ENCODE measurements at places on chromosomes 1 and 21.

- peak; percentile 12 for DNase-seq
These were observed 178.4 kb downstream of the PSMG1 start for GRCh38 chr21:39004634-39005501.

DNA sequence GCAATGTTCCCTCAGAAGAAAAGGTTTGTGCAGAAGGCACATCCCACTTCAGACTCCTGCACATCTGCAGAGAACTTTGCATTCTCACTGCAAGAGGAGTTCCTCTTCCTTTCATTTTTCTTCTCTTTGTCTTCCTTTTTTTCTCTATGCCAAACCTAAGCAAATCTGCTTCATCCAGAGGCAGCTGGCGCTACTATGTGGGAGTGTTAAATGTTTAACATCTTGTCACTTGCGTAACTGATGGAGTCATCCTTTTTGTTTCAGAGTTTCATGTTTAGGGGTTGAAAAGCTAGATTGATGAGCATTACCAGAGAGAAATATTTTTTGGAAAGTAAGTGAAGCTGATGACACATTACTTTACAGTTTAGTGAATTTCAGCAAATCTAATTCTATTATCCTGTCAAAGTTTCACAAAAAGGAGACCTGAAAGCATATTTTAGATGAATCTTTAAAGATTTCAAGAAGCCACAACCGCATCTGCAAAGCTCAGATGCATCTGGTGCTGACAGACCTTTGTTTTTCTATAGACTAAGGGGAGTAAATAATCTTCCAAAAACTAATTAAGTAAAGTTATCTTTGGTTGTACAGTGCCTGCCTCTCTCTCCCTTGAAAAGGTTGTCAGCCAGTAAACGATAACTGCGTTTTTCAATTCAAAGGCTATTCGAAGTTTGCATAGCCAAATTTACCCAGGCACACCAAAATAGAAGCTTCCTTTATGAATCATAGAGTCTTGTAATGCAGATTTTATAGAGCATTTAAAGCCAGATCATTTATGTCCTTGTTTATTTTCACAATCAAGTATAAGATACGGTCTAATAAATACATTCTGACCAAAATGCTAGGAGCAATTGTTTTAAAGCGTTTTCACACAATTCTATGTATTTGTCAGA, 1.2 kb upstream of the LRRC53 start:
- no peak for DNase-seq

- no peak for DNase-seq
These were observed 186.1 kb upstream of the CAMK1G start for GRCh38 chr1:209397371-209397770.

- no peak for DNase-seq
These were observed 113.6 kb downstream of the LRRC40 start for GRCh38 chr1:70091811-70092210.

GRCh38 chr1:200896531-200897196, 2.0 kb downstream of the INAVA start:
- no peak for DNase-seq

DNA sequence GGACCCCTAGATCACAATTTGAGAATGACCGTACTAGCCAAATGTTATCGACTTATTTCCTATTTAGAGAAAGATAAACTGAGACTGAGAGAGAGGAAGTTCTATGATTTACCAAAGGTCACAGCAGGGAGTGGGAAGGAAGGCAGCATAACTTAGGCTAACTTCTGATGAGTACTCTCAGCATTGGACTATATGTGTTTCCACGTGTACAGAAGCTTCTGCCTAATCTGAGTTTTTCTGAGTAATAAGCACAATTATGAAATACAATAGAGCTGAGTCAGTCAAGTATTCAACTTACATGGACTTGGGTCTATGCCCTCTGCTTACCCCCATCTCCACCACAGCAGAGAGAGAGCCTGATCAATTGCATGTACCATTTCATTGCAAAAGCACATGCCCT, 88.1 kb upstream of the HIVEP3 start:
- no peak for DNase-seq

GRCh38 chr21:42513151-42513984, at the start of gene SLC37A1:
SLC37A1 (plus strand) TSS chr21:42513852; CDS start chr21:42518455, 4,603 bp downstream.
- peak; percentile 39 for DNase-seq

DNA sequence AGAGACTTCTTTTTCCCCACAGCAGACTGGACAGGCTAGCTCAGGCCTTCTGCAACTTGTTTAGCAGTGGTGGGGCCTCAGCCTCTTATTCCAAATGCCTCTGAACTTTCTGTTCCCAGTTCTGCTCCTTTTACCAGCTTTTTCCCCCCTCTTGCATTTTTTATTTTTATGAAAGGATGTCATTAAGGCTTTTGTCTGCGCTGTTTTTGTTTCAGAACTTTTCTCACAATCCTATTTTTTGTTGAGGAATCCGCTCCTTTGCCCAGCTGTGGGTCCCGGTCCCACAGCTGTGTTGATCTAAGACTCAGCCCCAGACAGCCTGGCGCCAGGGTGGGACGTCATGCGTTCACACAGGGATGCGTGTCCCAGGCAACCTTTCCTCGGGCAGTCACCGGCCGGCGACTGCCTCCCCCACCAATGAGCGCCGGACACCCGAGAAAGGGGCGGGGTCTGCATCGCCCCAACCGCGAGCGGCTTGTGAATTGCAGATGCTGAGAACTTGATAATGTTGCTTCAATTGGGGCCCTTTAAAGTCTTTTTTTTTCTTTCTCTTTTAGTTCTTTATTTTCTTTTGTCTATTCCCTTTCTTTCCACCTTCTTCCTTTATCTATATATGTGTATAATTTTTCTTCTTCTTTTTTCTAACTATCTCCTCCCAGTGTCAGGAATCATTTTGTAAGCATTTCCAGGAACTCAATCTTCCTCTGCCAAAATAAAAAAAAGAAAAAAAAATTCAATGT, 3.0 kb upstream of the ID3 start:
- DNase-seq, result peak; percentile 55

DNA sequence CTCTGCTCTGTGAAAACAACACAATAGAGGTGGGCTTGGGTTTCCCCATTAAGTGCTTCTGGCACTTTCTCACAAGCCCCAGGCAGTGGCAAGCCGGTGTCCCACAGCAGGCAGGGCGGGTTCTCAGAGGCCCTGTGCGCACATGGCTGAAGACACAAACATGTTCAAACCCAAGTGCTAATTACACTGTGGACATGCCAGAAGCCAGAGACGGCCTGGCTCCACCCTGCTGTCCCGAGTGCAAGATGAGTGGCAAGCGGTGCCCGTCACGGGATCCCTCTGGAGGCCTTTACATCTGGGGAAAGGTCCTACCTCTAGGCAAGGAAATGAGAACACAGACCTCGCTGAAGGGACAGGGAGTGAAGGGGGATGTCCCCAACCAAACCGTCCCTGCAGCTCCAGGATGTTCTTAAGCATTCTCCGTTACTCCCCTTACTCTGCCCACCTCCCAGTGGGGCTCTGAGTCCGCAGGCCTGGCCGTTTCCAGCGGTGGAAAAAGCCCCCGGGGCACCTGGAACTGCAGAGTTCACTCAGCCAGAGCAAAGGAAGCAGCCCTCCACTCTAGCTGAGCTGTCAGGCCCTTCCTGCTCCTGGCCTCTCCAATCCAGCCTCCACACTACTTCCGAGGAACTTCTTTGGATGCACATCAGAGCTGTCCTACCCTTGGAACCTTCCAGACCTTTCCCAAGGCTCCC, 57.4 kb downstream of the SLC66A1 start:
- DNase-seq, result no peak

GRCh38 chr21:41425588-41425953, 468 bp upstream of the MX1 start:
- DNase-seq, result no peak

DNA sequence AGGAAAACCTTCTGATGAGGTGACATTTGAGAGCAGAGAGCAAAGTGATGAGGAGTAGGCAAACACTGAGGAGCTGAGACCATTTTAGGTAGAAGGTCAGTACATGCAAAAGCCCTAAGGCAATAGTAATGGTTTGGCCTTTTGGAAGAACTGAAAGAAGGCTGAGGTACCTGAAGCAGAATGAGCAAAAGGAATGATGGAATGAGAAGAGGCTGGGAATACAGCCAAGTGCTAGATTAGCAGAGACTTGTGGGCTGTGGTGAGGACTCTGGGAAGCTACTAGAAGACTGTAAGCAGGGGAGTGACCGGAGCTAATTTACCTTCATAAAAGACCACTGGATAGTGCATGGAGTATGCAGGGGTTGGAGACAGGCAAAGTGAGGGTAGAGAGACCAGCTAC, 77.9 kb downstream of the GFI1 start:
- no peak for DNase-seq

DNA sequence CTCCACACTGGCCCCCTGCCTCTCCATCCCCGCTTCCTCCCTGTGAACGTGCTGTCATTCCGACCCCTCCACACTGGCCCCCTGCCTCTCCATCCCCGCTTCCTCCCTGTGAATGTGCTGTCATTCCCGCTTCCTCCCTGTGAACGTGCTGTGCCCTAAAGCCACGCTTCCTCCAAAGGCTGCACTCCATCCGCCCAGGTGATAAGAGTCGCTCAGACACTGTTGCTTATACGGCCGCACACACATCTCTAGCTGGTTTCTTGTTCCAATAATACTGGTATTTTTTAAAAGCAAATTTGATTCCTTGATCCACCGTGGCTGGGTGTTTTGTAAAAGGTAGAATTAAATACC, 39.3 kb upstream of the TSPEAR start:
- DNase-seq, result no peak

DNA sequence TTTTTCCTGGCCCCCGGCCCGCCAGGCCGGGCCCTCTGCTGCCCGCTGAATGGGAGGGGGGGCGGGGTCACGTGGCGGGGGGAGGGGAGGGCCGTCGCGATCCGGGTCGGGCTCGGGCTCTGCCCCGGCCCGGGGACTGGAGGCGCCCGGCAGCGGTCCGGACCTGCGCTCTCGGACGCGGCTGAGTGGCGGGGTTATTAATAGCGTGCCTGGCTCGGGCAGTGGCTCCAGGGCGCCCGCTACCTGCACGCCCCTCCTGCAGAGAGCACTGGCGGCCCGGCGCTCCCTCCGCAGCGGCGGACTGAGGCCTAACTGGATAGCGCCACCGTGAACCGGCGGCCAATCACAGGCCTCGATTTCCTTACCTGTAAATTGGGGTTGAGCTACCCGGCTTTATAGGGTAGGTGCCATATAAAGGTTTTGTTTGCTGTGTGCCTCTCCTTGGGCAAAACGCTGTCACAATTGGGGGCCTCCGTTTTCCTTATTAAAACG, 28.1 kb downstream of the AHDC1 start:
- DNase-seq, result no peak

DNA sequence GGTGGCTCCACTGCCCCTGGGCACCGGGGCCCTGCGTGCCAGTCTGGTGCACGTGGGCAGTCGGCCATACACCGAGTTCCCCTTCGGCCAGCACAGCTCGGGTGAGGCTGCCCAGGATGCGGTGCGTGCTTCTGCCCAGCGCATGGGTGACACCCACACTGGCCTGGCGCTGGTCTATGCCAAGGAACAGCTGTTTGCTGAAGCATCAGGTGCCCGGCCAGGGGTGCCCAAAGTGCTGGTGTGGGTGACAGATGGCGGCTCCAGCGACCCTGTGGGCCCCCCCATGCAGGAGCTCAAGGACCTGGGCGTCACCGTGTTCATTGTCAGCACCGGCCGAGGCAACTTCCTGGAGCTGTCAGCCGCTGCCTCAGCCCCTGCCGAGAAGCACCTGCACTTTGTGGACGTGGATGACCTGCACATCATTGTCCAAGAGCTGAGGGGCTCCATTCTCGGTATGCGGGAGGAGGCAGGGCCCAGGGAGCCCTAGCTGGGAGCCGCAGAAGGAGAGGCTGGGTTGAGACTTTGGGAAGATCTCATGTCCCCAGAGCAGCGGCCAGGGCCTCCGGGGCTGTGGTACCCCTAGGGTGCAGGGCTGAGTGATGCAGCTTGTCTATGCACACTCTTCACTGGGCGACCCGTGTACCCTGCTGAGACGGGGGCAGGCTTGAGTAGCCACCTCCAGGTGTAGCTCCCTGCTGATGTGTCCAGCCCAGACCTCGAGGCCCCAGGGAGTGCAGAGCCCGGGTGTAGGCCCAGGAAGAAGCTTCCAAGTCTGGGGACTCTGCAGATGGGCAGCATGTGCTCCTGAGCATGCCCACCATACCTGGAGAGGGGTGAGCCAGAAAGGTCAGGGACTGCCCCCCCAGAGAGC, 1.8 kb downstream of the VWA1 start:
- DNase-seq, result no peak

DNA sequence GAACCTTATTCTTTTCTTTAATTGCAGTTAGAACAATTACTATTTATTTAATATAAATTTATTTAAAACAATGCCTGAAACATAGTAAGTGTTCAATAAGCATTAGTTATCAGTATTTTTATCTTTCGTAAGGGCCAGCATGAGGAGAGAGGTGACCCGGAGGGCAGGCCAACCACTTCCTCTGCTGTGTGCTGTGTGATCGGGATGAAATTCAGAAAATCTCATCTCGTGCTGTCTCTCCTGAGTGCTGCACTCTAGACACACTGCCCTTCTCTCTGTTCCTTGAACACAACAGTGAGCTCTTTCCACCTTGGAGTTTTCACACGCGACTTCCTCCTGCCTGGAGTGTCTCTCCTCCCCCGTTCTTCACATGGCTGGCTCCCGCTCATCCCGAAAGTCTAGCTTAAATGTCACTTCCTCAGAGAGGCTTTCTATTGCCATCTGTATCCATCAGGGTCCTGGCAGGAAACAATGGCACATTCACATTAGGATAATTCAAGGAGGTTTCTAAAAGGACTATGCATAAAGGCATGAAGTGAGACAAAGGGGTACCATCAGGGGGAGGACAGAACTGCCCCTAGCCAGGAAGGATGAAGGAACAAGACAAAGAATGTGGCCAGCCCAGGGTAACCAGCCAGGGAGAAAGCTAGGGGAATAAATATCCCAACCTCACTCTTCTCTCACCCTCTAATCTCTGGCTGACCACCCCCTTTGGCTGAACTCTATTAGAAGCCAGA, 142.6 kb upstream of the GJB5 start:
- DNase-seq, result no peak

DNA sequence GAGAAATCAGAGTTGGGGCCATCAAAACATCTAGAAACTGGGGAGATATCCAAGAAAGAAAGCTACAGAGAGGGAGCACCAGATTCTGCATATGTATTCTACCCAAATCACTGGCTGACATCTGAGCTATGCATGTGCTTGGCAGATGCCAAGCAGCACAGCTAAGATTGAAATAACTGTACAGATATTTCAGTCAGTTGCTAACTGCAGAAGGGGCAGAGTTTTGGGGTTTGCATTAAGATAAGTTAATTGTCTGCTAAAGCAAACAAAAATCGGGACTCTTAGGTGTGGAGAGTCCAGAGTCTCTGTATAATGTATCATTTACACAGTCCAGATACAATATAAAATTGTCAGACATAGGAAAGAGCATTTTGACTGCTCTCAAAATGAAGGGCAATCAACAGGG, 437.1 kb downstream of the PTBP2 start:
- DNase-seq, result no peak

- DNase-seq, result no peak
These were observed 33.6 kb upstream of the CAMSAP2 start for GRCh38 chr1:200704986-200705500.

- DNase-seq, result no peak
These were observed 55.5 kb upstream of the TRIM67 start for GRCh38 chr1:231106347-231106746.

GRCh38 chr21:31201144-31201543, 142.9 kb downstream of the TIAM1 start:
- no peak for DNase-seq
